NCI-H526 (cell line): ENCODE measurements at places on chromosomes 13 and 19.

DNA sequence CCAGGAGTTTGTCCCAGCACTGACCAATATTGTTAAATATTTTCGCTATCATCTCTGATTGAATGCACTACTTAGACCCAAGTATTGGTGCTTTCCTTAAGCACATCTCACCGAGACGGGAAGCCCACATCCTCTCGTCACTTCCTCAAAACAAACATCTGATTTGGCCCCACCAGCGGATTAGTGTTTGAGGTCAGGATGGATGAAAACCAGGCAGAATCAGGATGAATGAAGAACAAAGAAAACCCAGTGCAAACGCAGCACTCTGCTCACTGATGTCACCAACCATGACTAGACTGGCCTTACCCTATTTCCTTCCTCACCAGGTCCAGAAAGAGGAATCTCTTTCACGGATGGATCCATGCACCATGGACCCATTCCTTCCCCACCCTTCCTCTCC lies 6.0 kb downstream of the PLAUR start:
- DNase-seq = no peak

- no peak for DNase-seq
Measured at GRCh38 chr19:12647047-12647446, 19.5 kb downstream of the MAN2B1 start.

DNA sequence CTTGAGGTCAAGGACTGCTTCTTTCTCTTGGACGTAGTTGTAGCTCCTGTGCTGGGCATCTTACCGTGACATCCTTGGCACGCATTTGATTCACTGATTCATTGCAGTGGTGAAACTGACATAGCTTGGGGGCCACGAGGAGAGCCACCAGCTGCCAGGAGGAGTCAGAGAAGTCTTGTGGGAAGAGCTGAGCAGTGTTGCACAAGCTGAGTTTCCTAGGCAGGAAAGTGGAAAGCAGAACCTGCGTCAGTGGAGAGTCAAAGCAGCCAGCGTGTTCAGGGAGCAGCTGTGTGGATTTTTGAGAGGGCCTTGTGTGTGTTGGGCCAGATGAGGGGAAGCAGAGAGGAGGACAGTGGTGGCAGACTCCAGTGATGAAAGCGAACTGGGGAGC lies 5.3 kb upstream of the GPR183 start:
- no peak for DNase-seq

DNA sequence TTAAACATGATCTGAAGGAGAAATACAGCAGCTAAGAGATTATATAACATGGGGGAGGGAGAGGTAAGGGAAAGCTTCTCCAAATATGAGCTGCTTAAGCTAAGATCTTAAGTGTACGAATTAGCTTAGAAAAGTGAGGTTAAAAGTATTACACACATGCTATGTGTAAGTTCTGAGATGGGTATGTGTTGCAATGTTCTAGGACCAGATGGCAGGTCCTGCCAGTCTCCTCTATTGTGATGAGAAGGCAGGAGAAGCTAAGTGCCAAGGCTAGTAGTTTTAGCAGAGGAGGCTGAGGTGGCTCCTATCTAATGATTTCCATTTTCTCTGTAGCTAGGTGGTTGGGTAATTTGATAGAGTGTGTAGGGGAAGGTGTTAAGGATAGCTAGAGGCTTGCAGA lies 57.6 kb downstream of the MICU2 start:
- no peak for DNase-seq

GRCh38 chr13:46893798-46894560 lies 2.9 kb downstream of the HTR2A start:
- no peak for DNase-seq

GRCh38 chr13:38990693-38991092 lies at the start of gene STOML3:
STOML3 (minus strand) TSS chr13:38990831; CDS start chr13:38990721, 110 bp downstream.
- DNase-seq = no peak

DNA sequence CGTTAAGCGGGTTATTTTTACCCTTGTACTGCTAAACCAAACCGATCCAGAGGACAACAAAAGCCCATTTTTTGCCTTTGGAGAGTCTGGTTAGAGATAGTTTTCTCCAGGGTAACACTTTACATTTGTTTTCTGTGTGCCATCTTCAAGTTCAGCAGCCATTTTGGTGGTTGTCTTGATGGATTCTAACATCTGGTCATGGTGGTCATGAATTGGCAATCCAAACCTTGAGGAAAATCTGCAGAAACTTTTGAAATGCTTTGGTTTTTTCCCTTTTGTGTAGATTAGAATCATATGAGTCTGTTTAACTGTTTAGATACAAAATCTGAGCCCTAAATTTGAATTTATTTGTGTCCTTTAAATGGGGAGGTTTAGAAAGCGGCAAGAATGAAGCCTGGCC lies 16.6 kb downstream of the HNRNPM start:
- DNase-seq = no peak

- DNase-seq = no peak
Measured at GRCh38 chr13:95480791-95481780, 71.4 kb upstream of the CLDN10 start.

- DNase-seq = peak; percentile 52
Measured at GRCh38 chr19:34220472-34221063, 33.8 kb upstream of the GARRE1 start.

DNA sequence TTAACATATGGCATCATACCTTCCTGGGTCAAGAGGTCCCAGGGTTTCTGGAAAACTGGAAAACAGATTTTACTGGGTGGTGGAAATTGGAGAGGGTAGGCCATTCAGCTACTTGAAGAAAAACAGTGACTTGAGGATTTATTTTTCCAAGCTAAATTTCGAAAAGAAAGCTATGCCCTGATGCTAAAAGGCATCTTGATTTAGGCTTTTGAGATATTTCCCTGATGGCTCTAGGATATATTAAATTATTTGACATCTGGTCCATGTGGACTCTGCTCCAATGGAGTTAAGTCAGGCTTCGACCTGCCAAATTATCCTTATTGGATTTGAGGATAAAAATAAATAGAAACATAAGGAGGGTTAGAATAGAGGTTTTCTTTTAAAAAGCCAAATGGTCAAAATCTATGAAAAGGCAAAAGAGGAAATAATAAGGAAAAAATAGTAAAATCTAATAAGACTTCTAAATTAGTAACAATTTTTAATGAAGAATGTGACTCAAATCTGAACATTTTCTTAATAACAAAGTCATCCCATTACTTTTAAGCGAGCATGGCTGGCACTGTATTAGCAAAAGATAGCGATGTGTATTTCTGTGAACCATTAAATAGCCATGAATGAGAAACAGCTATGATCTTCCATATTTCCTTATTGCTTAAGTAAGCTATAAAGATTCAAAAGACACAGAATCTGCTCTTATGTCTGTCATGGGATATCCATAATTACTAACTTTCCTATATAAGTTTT lies 190.0 kb upstream of the MIR17HG start:
- DNase-seq = no peak

- no peak for DNase-seq
Measured at GRCh38 chr13:101811881-101812280, 359.4 kb downstream of the ITGBL1 start.

DNA sequence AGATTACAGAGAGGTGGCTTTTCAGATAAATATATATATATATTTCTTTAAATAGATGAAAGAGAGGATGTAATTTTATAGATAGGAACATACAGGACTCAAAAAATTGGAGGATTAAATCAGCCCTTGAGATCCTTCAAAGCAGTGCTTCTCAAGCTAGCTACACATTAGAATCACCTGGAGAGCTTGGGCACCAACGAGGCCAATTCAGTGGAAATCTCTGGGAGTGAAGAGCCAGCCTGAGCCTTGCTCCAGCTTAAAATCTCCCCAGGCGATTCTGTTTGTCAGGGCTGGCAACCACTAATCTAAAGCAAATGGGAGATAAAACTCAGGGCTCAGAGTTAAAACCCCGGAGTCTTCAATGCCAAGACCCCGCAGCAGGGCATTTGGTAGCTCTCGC lies 15.0 kb upstream of the CLN5 start:
- no peak for DNase-seq
